ENCODE measurements at places on chromosomes 12 and 14.
A peak's percentile ranks its signal among the peaks of the same experiment; 100 is the strongest.

DNA sequence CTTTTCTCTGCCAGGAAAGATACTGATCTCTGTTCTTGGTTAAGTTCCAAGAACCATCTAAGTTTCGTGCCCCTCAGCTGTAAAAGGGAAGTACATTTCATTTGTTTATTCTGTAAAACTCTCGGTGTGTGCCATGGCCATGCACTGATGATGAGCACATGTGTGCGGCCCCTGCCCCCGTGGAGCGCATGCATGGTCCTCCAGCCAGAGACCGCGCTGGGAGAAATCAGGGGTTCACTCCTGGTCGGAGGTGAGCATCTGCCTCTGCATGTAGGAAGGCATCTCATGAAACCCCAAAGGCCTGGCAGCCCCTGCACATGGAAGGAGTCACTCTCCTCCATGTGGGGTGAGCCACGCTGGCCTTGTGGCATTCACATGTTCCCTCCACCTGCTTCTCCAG is 102.5 kb upstream of the RTL1 start:
- DNase-seq = no peak

DNA sequence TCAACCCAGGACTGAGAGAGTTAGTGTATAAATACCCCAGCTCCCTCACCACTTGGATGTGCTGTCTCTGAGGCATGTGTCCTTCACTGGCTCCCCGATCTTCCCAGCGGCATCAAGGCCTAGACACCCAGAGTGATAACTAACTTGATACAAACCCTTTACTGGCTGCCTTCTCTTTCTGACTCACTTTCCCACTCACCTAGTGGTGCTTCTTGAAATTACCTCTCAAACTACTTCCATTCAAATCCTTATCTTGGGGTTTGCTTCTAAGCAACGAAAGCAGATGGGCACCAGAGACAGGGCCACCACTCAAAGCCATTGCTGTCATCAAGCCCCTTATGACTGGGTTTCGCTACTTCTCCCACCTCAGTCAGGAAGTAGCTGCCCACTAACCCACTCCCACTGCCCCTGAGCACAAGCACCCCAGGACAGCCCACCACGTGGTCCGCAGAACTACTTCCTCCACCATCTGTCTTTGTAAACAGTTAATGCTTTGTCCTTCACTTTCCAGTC is 17.2 kb downstream of the ZFP36L1 start:
- DNase-seq = no peak

GRCh38 chr14:102819176-102819628 is 42.0 kb downstream of the TRAF3 start:
- DNase-seq = peak; percentile 31

DNA sequence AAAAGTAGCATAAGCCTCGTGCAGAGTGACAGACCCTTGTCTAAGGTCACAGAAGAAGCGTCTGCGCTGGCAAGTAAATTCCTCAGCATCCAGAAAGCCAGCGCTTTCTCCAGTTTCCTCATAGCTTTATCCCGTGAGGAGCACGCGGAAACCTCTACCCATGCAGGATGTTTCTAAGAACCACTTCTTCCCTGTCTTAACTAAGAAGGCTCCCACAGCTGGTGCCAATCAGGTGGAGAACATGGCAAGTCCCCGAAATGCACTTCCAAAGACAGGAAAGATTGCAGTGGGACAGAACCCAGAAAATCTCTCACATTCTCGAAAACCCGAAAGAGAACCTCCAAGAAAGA is 968 bp upstream of the ARID4A start:
- DNase-seq = no peak

GRCh38 chr12:127515941-127516340 is 751.0 kb upstream of the TMEM132C start:
- DNase-seq = no peak

DNA sequence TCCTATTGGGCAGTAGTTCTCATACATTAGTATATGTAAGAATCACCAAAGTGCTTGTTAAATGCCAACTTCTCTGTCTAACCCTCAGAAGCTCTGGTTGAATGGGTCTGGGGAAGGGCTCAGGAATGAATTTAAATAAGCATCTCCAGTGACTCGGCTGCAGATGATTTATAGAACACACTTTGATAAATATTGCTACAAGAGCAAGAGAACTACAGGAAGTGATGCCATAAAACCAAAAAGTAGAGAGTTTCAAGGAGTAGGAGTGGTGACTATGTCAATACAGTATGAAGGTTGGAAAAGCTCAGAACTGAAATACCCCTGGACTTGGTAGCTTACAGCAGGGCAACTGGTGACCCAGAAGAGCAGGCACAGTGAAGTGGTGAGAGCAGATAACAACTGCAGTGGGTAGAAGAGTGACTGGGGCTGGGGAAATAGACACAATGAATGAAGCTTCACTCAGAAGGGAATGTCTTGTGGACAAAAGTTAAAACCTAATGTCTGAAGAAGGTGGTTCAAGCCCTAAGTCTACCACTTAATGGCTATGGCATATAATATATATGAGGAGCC is 8.0 kb upstream of the PLEKHA5 start:
- DNase-seq = no peak

DNA sequence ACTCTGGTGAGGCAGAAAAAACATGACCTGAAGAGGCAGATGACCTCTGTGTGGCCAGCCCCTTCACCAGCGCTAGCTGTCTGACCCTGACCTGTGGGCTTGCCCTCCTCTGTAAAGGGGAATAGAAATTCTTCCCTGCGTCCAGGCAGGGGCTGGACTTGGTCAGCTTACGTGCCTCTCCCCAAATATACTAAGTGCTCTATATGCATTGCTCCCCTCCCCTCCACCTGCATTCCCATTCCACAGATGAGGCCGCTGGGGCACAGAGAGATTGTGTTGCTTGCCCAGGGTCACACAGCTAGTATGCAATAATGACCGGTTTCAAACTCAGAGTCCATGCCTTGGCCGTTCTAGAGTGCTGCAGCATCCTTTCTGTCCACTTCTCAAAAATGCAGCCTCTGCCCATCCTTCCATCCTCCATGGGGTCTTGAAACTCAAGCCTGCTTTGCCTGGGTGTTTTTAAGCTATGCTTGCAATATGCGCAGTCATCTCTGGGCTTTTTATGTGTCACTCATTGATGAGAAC is 303.9 kb downstream of the CACNA1C start:
- no peak for DNase-seq

DNA sequence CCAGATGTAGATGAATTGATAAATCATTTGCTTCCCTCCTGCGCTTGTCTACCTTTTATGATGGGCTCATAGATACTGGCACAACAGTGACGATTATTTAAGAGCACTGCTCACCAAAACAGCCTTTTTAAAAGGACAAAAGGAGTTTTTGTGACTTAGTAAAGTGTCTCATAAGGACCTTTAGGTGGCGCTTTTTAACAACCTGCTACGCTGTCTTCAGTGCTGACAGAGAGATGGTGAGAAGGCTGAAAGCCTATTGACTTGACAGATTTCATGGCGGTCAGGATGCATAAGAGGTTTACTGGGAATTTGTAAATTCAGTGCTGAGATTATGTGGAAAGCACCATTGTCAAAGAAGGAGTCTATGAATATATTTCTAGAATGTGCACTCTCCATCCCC is 87.6 kb downstream of the SLC15A5 start:
- DNase-seq = no peak

- no peak for DNase-seq
These were observed 255.7 kb downstream of the BTG1 start for GRCh38 chr12:91889910-91890309.

DNA sequence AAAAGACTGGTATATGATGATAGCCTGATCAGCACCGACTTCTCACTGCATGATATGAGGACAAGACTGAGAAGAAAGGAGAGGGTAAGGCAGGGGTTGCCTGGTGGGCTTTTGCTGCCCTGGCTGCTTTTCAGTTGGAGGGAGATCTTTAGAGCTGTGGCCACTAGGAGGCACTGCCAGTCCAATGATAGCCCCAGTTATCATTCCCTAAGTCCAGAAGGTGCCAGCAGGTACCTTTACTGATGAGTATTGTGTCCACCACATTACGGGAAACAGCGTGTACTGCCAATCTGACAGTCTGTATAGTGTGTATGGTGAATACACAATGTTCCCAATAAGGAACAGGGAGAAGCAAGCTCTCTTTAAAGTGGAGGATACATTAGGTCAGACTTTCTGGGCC is 55.8 kb upstream of the CCDC175 start:
- no peak for DNase-seq

- DNase-seq = no peak
These were observed 133.7 kb downstream of the BRMS1L start for GRCh38 chr14:35959835-35960234.

DNA sequence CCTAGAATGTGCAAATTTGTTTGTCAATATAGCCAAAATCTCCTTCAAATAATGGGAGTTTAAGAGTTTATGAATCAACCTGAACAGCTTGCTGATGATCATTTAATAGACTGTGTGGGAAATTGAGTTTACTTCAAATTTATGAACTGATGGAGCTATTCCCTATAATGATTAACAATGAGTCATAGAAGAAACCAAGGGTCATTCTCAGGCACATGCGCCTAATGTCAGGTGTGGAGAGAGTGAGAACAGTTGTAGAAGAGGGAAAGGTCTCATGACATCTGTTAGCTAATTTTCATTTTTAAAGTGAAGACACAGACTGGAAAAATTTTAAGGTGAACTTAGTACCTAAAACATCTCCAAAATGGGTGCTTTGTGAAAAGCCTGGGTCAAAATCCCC is 191.8 kb downstream of the BMP4 start:
- DNase-seq = no peak

DNA sequence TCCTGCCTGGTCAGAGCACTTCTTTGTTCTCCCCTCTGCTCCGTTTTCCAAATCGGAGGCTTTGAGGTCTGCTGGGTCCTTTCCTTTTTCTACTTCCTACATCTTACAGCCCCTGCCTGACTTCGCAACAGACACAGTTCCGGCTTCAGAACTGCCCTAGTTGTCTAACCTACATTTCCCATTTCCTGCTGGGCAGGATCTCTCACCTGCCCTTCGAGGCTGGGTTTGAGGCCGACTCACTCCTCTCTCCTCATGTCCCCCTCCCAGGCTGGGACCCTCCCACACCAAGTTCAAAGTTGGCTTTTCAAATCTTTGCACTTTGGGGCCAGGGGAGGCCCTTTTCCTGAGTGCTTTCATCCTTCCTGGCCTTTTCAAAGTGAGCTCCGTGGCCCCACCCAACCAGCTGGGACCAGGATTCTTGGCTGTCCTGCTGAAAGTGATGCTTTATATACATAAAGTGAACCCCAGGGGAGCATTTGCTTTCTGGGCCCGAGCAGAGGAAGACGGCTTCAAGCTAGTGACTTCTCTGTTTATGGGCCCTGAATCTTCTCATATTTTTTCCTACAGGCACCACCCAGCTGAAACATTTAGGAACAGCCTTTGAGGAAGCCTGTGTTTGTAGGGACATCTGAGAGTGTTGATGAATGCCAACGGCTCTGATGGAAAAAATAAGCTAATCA is 281.0 kb upstream of the CRY1 start:
- DNase-seq = no peak

Data from activated CD4-positive, CD25-positive, alpha-beta regulatory T cell (primary cell).